ENCODE measurements at places on chromosomes 2 and 18.
A peak's percentile ranks its signal among the peaks of the same experiment; 100 is the strongest.

DNA sequence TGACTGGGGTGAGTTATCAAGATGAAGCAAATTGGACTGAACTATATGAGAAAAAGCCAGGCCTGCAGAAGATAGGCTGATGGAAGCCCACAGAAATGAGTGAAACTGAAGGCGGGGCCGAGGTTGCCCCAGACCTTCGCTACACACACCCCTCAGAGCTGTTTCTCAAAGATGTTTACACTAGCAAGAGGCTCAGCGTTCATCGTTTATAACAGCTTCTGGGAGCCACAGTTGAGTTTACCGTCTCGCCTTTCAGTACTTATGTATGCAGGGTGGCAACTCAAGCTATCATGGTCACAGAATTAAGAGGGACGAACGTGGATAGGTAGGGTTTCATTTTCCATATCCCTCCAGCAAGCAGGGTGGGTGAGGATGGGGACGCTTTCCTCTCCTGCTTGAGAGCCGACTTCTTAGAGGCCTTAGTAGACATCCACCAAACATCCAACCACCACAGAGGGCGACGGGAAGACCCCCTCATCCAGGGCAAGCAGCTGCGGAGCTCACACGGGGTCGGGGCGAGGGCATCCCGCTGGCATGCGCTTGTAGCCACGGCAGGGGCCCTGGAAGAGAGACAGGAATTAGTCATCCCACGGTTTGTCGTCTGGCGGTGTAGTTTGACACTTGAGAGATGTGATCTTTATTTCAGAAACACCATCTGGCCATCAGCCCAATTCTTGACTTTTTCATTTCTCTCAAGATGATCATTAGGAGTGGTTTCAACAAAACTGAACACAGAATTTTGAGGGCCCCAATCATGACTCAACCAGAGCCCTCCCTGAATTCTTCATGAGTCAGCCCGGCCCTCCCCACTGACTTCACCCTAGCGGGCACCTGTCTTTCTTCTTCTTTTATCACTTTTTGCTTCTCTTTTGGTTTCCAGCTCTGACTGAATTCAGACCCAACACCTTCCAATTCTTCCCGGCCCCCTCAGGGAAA is 109.1 kb upstream of the CTDP1 start:
- peaks cover 10% of the 10 kb centered on the region for H3K4me1 ChIP-seq
- no peak overlapping the region for H3K27ac ChIP-seq
- peaks cover 2% of the 10 kb centered on the region for H3K36me3 ChIP-seq
- H3K4me3 ChIP-seq: no peak overlapping the region
- DNase-seq: peak; percentile 34
- no peaks in the 10 kb centered on the region for H3K27me3 ChIP-seq

DNA sequence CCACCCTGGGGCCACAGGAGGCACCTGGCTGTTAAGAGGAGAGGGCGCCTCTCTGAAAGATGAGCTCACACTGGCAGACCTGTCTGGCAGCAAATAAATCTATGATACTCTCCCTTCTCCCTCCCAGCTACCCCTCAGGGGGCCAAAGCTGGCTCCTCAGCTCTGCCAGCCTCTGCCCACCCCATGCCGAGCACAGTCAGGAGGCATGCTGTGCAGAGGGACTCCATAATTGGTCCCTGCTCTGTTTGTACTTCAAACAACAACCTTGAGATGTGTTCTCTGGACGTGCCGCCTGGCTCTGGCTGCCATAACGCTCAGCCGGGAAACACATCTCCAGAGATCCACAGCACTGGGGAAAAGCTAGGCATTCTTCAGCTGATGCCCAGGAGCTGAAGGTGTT is 126.7 kb downstream of the GALNT14 start:
- H3K36me3 ChIP-seq: no peaks in the 10 kb centered on the region
- H3K4me3 ChIP-seq: no peak overlapping the region
- H3K27ac ChIP-seq: no peak overlapping the region
- peaks cover 3% of the 10 kb centered on the region for H3K27me3 ChIP-seq
- no peak for DNase-seq

GRCh38 chr2:165268754-165269153 is 29.5 kb downstream of the SCN2A start:
- H3K27me3 ChIP-seq: peaks cover 5% of the 10 kb centered on the region
- peaks cover 10% of the 10 kb centered on the region for H3K4me1 ChIP-seq
- DNase-seq: peak; percentile 12
- H3K4me3 ChIP-seq: no peak overlapping the region
- H3K36me3 ChIP-seq: no peaks in the 10 kb centered on the region
- no peak overlapping the region for H3K27ac ChIP-seq

DNA sequence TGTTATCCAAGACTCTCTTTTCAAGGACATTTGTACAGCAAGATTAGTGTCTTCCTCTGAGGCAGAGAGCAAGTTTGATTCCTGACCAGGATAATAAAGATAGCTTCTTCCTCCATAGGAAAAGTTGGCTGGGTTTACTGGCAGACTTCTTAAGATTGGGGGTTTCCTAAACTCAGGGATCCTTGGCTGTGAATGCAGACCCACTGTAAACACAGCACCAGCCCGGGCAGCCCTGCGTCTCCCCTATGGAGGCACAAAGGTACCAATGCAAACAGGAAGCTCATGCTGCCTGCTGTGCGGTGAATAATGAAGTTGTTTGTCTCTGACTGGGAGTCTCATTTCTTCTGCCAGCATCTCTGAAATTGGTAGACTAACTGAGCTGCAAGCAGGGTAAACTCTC is 96.2 kb upstream of the ARHGAP28 start:
- peaks cover 3% of the 10 kb centered on the region for H3K27me3 ChIP-seq
- H3K4me3 ChIP-seq: no peak overlapping the region
- no peak for DNase-seq

- peaks cover 2% of the 10 kb centered on the region for H3K36me3 ChIP-seq
- H3K4me1 ChIP-seq: peaks cover 30% of the 10 kb centered on the region
- H3K4me3 ChIP-seq: no peak overlapping the region
- no peaks in the 10 kb centered on the region for H3K27me3 ChIP-seq
- DNase-seq: no peak
- H3K27ac ChIP-seq: no peak overlapping the region
These were observed 116.6 kb downstream of the SRBD1 start for GRCh38 chr2:45494275-45494977.

DNA sequence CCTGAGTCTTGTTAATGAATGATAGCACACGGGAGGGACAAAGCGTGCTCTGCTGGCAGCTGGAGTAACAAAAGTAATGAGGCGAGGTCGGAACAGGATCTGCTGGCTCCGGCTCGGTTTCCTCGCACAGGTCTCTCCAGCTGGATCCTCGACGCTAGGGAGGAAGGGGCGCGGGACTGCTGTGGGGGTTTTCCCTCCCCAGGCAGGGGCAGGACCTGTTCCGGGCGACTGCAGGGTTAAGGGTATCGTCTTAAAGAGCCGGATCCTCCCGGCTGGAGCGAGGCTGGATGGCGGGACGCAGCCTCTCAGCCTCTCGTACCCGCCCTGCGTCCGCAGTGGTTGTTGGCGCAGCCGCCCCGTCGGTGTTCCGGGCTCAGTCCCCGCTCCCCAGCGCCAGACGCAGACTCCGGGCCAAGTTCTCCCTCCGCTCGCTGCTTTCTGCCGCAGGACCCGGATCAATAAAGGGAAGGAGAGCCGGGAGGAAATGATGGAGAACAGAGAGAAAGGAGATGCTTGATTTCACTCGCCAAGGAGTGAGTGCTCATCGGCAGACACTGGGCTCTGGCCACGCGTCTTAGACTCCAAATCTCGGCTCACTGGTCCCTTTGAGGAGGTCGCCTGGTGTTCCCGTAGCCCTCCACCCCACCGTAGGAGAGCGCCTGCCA is 1.1 kb upstream of the LIPG start:
- H3K4me3 ChIP-seq: peak overlapping the region; percentile 66
- DNase-seq: peak; percentile 11
- no peaks in the 10 kb centered on the region for H3K36me3 ChIP-seq
- H3K27me3 ChIP-seq: peaks cover 60% of the 10 kb centered on the region

- no peak overlapping the region for H3K4me3 ChIP-seq
- no peak for DNase-seq
- H3K4me1 ChIP-seq: peaks cover 20% of the 10 kb centered on the region
These were observed 75.1 kb downstream of the ACOXL start for GRCh38 chr2:110807522-110807921.

DNA sequence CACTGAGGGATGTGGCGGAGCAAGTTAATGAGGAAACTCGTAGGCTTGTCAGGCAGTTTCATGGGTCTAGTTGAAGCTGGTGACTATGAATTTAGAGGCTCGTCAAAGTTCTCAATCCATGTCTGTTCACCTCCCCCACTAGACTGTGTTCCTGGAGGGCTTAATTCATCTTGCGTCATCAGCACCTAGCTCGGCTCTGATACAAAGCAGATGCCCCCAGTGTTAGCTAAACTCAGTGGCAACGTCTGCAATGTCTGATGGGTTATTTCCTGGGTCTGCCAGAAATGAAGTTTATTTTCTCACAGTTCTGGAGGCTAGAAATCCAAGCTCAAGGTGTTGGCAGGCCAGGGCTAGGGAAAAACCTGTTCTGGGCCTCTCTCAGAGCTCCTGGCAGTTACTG is 140.6 kb downstream of the PID1 start:
- no peaks in the 10 kb centered on the region for H3K27me3 ChIP-seq
- DNase-seq: no peak
- no peak overlapping the region for H3K27ac ChIP-seq
- no peaks in the 10 kb centered on the region for H3K4me1 ChIP-seq

Measured in activated naive CD4-positive, alpha-beta T cell treated with anti-CD3 and anti-CD28 coated beads for 36 hours (primary cell).